ENCODE measurements at places on chromosomes 5 and 9. TPM values are rescaled to one million over a fixed set of nuclear protein-coding genes. Genes with fewer than 3 reads are reported as not detected.

The TMEM8B gene
- 2.8 TPM for total RNA-seq

The SLC27A6 gene
- 3.2 TPM for total RNA-seq

The HAUS6 gene
- total RNA-seq, result 14.0 TPM

The EIF4E1B gene
- total RNA-seq, result not detected

The FCN1 gene
- total RNA-seq, result not detected

The NXNL2 gene
- total RNA-seq, result 1.1 TPM

The CER1 gene
- total RNA-seq, result not detected

The MAP1B gene
- 195 TPM for total RNA-seq

The PRLR gene
- total RNA-seq, result 0.05 TPM

The PKD2L2 gene
- total RNA-seq, result not detected

The GFI1B gene
- 0.05 TPM for total RNA-seq

The MUSK gene
- total RNA-seq, result 0.16 TPM

The C7 gene
- total RNA-seq, result not detected

The CRHBP gene
- total RNA-seq, result 0.11 TPM

The ANKRD20A1 gene
- total RNA-seq, result not detected

The FBP2 gene
- total RNA-seq, result not detected

The SPINK6 gene
- not detected for total RNA-seq

The CHD1 gene
- total RNA-seq, result 61.0 TPM

The TAF11L5 gene
- not detected for total RNA-seq

The F12 gene
- 3.9 TPM for total RNA-seq
